Kidney (tissue), 22 donors: ENCODE measurements at places on chromosomes 5 and 9. TPM values are rescaled to one million over a fixed set of nuclear protein-coding genes. Genes with fewer than 3 reads are reported as not detected.

The FOXI1 gene
- 48.5 TPM for polyA plus RNA-seq

The PCDHGB1 gene
- 0.37 TPM for polyA plus RNA-seq

The PTBP3 gene
- polyA plus RNA-seq = 14.0 TPM

The DAPK1 gene
- 15.5 TPM for polyA plus RNA-seq

The CARD9 gene
- polyA plus RNA-seq = 1.5 TPM

The ELOVL7 gene
- 14.6 TPM for polyA plus RNA-seq

The OR1Q1 gene
- polyA plus RNA-seq = not detected
